ENCODE measurements at places on chromosomes 1 and 21.

- DNase-seq: no peak
These were observed 561.7 kb downstream of the LTN1 start for GRCh38 chr21:28431022-28431421.

DNA sequence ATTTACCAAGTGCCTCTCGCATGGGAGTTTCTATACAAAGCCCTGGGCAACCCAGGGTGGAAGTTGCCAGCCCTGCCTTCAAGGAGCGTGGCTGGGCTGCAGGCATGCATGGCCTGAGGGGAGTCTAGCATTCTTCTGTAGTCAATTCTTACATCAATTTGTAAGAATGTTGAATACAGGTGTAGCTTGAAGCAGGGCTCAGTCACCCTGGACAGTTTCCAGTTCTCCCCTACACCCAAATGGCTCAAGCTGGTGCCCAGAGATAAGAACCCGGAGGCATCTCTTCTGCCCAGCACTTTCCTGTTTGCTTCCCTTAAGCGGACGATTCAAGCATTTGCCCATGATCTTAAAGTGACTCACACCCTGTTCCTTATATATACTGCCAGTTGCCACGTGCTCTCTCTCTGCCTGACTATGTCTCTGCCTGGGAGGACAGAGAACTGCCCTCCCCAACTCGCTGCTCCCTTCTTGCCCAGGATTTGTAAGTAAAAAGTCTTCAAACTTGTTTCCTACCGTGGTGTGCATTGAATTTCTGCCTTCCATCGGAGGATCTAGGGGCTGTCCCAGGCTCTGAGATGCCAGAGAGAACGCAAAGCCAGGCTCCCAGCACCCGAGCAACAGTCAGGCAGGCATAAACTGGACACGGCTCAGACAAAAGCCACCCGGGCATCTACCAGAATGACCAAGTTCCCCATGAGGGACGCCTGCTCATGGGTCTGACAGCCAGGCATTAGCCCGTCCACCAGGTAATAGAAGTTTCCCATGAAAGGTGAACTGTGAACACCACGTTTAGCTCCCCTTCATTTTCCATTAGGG lies 50.9 kb upstream of the AJAP1 start:
- DNase-seq: no peak

- DNase-seq: no peak
These were observed 245.6 kb upstream of the HOOK1 start for GRCh38 chr1:59569198-59569597.

GRCh38 chr1:174000371-174000770 lies 21.8 kb downstream of the RC3H1 start:
- no peak for DNase-seq

Data from NCI-H774 (cell line).